Upper lobe of left lung (tissue), 6 donors: ENCODE measurements at places on chromosomes 4 and X. TPM values are rescaled to one million over a fixed set of nuclear protein-coding genes. Genes with fewer than 3 reads are reported as not detected.

ZIC3 gene
- total RNA-seq, result 0.11 TPM

- H3K27ac ChIP-seq, result no peak overlapping the region
- H3K4me1 ChIP-seq, result no peaks in the 10 kb centered on the region
- no peak overlapping the region for H3K4me3 ChIP-seq
- no peak for DNase-seq
- H3K36me3 ChIP-seq, result no peaks in the 10 kb centered on the region
- H3K27me3 ChIP-seq, result no peaks in the 10 kb centered on the region
Observed at GRCh38 chr4:13496605-13497004, 12.5 kb upstream of the RAB28 start.

- no peaks in the 10 kb centered on the region for H3K27me3 ChIP-seq
- peak overlapping the region; percentile 8 for H3K4me3 ChIP-seq
- no peaks in the 10 kb centered on the region for H3K36me3 ChIP-seq
- DNase-seq, result no peak
- H3K27ac ChIP-seq, result no peak overlapping the region
Observed at GRCh38 chrX:55057675-55058249, 17.1 kb upstream of the PAGE2B start.

TRIM2 gene
- 45.1 TPM for total RNA-seq

GRCh38 chr4:105389167-105389566 is 84.7 kb downstream of the PPA2 start:
- H3K36me3 ChIP-seq, result no peaks in the 10 kb centered on the region
- H3K27me3 ChIP-seq, result no peaks in the 10 kb centered on the region
- no peak overlapping the region for H3K4me3 ChIP-seq
- no peak for DNase-seq
- no peaks in the 10 kb centered on the region for H3K4me1 ChIP-seq
- H3K27ac ChIP-seq, result no peak overlapping the region

GRCh38 chr4:172393220-172393619 is 580.0 kb downstream of the GALNTL6 start:
- no peaks in the 10 kb centered on the region for H3K4me1 ChIP-seq
- no peak overlapping the region for H3K4me3 ChIP-seq
- H3K27me3 ChIP-seq, result no peaks in the 10 kb centered on the region
- H3K36me3 ChIP-seq, result no peaks in the 10 kb centered on the region
- no peak overlapping the region for H3K27ac ChIP-seq
- no peak for DNase-seq

DNA sequence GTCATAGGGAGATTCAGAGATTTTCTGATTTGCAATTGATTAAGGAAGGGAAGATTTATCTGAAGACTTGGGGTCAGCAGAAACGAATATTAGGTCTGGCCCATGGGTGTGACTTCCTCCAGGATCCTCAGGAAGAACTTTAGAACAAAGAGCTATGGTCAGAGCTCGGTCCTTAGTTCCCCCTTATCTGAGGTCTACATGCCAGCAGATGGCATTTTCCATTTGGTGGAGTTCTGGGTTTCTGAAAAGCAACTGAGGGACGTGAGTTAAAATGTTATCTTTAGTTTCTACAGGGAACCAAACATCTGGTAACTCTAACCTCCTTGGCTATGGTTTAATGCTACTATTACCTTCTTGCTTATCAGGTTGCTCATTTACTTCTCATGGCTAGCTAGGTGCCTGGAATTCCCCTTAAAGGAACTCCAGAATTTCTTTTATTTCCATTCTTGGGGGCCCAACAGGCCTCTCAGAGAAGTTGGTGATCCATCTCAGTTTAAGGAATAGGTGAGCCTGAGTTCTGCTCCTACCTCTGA is 40.7 kb downstream of the KLF3 start:
- no peaks in the 10 kb centered on the region for H3K36me3 ChIP-seq
- no peak for DNase-seq
- no peak overlapping the region for H3K4me3 ChIP-seq
- no peak overlapping the region for H3K27ac ChIP-seq
- peaks cover 6% of the 10 kb centered on the region for H3K4me1 ChIP-seq
- H3K27me3 ChIP-seq, result no peaks in the 10 kb centered on the region

POU4F2 gene
- total RNA-seq, result not detected

GRCh38 chr4:111681751-111682150 is 463.5 kb upstream of the FAM241A start:
- no peaks in the 10 kb centered on the region for H3K36me3 ChIP-seq
- no peak overlapping the region for H3K27ac ChIP-seq
- no peak overlapping the region for H3K4me3 ChIP-seq
- no peak for DNase-seq

DNA sequence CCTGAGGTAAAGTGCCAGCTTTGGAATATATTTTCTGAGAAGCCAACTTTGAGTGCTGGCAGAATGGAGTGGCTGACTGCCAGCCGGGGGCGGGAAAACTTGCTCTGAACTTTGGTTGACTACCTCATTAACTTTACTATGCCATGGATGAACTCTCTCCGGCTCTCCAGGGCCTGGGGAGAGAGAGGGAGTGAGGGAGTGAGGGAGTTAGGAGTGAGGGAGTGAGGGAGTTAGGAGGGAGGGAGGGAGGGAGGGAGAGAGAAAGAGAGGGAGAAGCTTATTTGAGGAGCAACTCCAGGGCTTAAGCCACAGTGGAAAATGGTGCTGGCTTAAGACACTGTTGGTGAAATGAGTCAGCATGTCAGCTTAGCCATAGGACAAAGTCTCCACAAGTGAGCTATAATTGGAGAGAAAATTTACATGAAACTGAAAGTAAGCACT is 280.9 kb upstream of the RPS6KA3 start:
- H3K27me3 ChIP-seq, result no peaks in the 10 kb centered on the region
- no peaks in the 10 kb centered on the region for H3K36me3 ChIP-seq
- H3K4me1 ChIP-seq, result no peaks in the 10 kb centered on the region
- H3K27ac ChIP-seq, result no peak overlapping the region
- no peak overlapping the region for H3K4me3 ChIP-seq

- H3K27ac ChIP-seq, result no peak overlapping the region
- H3K27me3 ChIP-seq, result no peaks in the 10 kb centered on the region
- no peak for DNase-seq
- no peak overlapping the region for H3K4me3 ChIP-seq
- peaks cover 83% of the 10 kb centered on the region for H3K36me3 ChIP-seq
Observed at GRCh38 chr4:118739022-118739713, 54.0 kb downstream of the METTL14 start.

- no peaks in the 10 kb centered on the region for H3K27me3 ChIP-seq
- no peaks in the 10 kb centered on the region for H3K36me3 ChIP-seq
- H3K4me1 ChIP-seq, result no peaks in the 10 kb centered on the region
- DNase-seq, result no peak
- H3K4me3 ChIP-seq, result no peak overlapping the region
- H3K27ac ChIP-seq, result no peak overlapping the region
Observed at GRCh38 chr4:176256921-176257320, 12.1 kb downstream of the ASB5 start.

DNA sequence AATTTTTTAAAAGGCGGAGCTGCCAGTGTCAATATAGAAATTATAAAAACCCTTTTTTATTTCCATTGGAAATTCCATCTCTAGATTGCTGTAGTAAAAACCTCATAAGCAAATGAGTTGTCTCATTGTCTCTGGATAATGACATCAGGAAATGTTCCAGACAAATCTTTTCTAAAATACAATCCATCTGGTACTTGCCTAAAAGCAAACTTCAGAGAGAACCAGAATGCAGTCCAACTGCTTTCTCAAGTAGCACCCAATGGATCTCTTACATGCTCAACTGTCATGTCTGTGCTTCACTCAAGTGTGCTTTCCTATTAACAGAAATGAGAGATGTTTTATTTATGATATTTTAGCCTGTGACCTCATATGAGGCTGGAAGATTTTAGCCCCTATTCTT is 399.6 kb upstream of the NDST3 start:
- H3K36me3 ChIP-seq, result no peaks in the 10 kb centered on the region
- no peaks in the 10 kb centered on the region for H3K4me1 ChIP-seq
- no peaks in the 10 kb centered on the region for H3K27me3 ChIP-seq
- H3K4me3 ChIP-seq, result no peak overlapping the region
- no peak overlapping the region for H3K27ac ChIP-seq

GRCh38 chr4:111066447-111066846 is 443.6 kb upstream of the PITX2 start:
- H3K27me3 ChIP-seq, result no peaks in the 10 kb centered on the region
- H3K4me1 ChIP-seq, result no peaks in the 10 kb centered on the region
- DNase-seq, result no peak
- no peak overlapping the region for H3K27ac ChIP-seq

MAGEA9B gene
- not detected for total RNA-seq

CT47B1 gene
- not detected for total RNA-seq

PWWP3B gene
- total RNA-seq, result 0.76 TPM

DNA sequence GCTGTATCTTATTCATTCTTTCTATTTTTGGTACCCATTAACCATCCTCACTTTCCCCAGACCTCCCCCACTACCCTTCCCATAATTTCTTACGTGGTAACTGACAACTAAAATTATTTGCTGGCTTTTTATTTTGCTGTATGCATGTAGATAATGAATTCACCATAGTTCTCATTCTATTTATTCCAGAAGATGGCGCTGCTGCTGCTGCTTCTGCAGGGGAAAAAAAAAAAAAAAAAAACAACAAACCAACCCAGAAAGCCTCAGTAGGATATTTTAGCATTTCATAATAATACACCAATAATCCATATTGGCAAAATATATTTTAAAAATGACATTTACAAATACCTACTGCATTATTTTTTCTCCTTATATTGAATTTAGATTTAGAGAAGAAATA is 416.6 kb upstream of the MAGEB18 start:
- H3K27ac ChIP-seq, result no peak overlapping the region
- H3K4me1 ChIP-seq, result no peaks in the 10 kb centered on the region
- H3K36me3 ChIP-seq, result no peaks in the 10 kb centered on the region
- no peak overlapping the region for H3K4me3 ChIP-seq
- no peak for DNase-seq
- H3K27me3 ChIP-seq, result no peaks in the 10 kb centered on the region

GRCh38 chr4:86326400-86326799 is 33.5 kb downstream of the MAPK10 start:
- H3K27me3 ChIP-seq, result no peaks in the 10 kb centered on the region
- no peak for DNase-seq
- H3K36me3 ChIP-seq, result no peaks in the 10 kb centered on the region

GRCh38 chrX:3963980-3964379 is 250.5 kb upstream of the PRKX start:
- no peaks in the 10 kb centered on the region for H3K4me1 ChIP-seq
- no peaks in the 10 kb centered on the region for H3K36me3 ChIP-seq
- no peak overlapping the region for H3K27ac ChIP-seq
- H3K27me3 ChIP-seq, result no peaks in the 10 kb centered on the region
